ENCODE measurements at places on chromosomes 13 and 19.

- DNase-seq = peak; percentile 94
Measured at GRCh38 chr19:23116802-23117571, at the start of gene ZNF730. ZNF730 (plus strand) TSS chr19:23117025; CDS start chr19:23117174, 149 bp downstream.

GRCh38 chr13:52414051-52414450, 8.1 kb upstream of the THSD1 start:
- no peak for DNase-seq

DNA sequence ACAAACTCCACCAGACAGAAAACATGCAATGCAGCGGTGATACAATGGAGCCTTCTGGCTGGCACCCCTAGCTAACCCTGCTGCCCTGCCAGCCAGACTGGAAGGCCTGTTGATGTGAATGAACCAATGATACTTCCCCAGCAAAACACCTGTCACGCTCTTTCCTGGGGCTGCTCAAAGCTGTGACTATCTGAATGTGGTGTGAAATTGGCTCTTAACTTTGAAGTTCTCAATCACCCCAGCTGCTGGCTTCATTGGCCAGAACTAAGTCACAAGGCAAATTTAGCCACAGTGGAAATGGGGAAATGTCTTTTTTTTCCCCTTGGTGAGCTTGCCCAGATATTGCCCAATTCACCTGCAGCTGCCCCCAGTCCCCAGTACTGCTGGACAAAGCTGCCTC, 147.3 kb downstream of the SLC7A1 start:
- peak; percentile 51 for DNase-seq

DNA sequence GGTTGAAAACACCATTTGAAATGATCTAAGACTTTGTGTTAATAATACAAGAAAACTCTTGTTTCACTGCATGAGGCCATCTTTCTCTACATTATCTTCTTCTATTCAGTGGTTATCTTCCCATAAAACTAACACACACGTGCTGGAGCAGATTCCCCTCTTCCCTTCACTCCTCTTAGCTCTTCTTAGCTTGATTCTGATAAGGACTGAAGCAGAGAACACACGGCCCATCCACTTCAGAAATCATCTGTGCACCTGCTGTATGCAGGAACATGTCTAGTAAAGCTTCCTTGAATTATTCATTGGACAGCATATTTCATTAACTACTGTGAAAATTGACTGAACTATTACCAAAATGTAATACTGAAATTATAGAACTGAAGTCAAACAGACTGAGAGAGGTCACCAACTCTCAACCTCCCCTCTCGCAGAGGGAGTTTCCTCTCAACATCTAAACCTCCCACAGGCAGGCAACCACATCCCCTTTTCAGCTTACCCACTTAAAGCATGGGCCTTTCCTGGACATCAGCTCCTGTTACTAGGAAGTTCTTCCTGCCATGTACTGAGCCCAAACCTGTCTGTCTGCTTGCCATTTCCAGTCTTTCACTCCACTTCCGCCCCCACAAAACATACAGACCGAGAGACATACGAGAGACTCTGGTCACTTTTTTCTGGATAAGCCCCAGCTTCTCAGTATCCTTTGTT, 113.9 kb downstream of the CRYL1 start:
- no peak for DNase-seq

DNA sequence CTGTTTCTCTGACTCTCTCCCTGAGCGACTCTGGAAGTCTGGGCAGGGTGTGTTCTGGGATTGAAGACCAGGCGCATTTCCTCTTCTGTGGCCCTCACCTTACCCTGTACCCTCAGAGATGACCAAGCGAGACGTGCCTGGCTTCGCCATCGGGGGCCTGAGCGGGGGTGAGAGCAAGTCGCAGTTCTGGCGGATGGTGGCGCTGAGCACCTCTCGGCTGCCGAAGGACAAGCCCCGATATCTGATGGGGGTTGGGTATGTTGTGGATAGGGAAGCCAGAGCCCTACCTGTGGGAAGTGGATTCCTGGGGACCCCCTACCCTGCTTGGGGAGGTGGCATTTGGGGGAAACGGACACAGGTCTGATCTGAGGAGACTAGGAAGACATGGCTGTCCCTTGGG, 5.8 kb upstream of the DNM2 start:
- DNase-seq = no peak

DNA sequence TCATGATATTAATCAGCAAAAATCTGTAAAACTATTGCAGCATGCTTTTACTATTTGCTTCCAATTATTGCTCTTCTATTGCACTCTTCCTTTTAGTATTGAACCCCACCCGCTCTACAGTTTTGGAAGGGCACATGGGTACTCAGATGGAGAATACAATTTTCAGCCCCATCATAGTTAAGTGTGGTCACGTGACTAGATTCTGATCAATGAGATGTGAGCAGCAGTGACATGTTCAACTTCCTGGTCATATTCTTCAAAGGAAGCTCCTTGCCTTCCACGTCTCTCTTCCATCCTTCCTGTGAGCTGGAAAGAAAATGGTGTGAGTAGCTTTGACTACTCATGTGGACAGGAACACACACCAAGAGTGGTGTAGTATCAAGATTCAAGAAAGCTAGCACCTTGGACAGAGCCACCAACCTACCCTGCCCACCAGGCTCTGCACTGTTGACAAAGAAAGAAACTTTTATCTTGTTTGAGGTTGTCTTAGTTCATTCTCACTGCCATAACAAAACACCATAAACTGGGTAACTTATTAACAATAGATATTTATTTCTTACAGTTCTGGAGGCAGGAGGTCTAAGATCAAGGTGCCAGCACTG, 3.8 kb upstream of the FGF14 start:
- DNase-seq = no peak

GRCh38 chr19:4576016-4576933, 16.8 kb upstream of the SEMA6B start:
- peak; percentile 73 for DNase-seq

DNA sequence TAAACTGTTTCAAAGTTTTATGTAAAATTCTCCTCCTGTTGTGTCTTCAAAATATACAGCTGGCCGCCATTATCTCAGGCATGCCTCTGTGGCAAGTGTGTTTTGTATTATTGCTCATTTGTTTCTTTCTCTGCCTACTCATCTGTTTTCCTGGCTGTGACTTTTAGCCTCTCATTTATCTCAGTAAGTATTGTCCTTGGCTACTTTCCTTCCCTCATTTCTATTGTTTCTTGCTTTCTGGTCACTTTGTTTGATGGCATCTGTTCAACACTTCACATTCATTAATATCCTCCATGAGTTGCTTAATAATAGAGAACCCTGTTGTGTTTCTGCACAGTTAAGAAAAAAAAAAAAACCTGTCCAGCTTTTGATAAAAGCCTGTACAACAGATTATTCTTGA, 869.4 kb downstream of the PCDH17 start:
- DNase-seq = no peak

DNA sequence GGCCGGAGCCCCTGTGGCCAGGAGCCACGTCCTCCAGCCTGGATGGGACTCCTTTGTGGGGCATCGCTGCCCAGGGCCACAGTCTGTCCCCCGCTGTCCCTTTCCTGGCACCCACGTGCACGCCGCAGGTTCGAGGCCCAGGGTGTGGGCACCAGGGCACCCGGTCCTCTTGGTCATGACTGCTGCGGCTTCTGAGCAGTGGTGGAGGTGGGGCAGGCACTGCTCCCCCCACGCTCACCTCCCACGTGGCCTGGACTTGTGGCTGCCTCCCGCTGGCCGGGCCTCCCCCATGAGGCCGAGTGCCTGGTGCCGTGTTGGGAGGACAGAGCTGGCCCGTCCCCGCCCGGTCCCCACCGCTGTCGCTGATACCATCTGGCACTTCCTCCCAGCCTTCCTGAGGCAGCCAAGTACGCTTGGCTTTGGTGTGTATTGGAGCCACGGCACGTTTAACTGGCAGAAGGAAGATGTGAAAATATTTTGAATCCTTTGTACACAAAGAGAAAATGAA, 12.8 kb downstream of the SPPL2B start:
- no peak for DNase-seq

DNA sequence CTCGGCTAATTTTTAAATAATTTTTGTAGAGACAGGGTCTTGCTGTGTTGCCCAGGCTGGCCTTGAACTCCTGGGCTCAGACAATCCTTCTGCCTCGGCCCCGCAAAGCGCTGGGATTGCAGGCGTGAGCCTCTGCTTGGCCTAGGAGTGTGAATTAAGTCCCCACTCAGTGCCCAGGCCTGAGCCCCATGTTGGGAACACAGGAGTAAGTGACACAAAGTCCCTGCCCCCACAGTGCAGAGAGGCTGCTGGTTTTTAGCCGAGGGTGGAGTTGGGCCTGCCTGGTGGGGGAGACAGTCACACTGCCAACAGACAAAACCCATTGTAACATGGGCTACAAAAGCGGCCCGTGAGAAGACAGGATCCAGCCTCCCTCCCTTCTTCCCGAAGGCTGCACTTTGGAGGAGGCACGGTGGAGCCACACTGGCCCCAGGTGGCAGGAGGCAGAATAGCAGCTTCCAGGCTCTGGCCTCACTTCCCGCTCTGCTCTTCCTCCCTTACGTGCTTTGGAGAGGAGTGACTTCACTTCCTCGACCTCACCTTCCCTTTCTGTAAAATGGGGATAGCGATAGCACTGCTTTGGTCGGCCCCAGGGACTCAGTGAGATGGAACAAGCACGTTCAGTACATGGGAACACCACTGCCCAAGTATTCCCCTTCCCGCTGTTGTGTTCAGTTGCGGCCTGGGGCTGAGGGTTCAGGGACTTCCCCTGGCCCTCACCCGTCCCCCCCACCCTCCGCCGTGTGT, 15.2 kb upstream of the EHD2 start:
- peak; percentile 85 for DNase-seq

Measured in right hindlimb (tissue), 1 donor.